Vagina (tissue), 2 donors: ENCODE measurements at places on chromosomes 1 and 21. TPM values are rescaled to one million over a fixed set of nuclear protein-coding genes. Genes with fewer than 3 reads are reported as not detected.

DNA sequence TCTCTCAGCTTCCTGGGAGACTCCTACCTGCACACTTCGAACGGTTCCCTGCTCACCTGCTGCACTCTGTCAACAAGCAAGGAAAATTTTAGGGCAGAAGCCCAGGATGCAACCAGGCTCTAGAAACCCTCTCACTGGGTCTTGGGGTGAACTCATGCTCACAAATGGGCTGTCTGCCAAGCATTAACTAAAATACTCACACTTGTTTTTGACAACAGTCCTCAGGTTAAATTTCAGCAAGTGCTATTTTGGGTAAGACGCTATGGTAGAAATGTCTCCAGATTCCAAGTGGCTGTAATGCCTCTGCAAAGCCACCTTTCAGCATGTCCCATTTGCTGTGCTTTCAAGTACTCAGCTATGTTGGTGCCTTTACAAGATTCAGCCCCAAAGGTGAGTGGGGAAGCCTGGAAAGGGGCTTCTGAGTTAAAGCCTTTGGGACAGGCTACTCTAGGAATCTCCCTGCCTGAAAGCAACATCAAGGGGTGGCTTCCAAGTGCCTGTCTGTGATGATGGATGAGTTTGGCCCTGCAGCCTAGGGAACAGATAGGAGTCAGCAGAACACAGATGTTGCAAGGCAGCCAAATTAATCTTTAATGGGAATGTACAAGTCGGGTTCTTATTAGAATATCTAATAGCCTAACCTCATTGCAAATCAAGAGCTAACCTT lies 211.9 kb upstream of the SPAG17 start:
- no peak overlapping the region for H3K27ac ChIP-seq
- no peaks in the 10 kb centered on the region for H3K27me3 ChIP-seq
- DNase-seq = no peak
- no peak overlapping the region for H3K4me3 ChIP-seq
- no peaks in the 10 kb centered on the region for H3K36me3 ChIP-seq

The AKNAD1 gene
- total RNA-seq = 3.9 TPM

DNA sequence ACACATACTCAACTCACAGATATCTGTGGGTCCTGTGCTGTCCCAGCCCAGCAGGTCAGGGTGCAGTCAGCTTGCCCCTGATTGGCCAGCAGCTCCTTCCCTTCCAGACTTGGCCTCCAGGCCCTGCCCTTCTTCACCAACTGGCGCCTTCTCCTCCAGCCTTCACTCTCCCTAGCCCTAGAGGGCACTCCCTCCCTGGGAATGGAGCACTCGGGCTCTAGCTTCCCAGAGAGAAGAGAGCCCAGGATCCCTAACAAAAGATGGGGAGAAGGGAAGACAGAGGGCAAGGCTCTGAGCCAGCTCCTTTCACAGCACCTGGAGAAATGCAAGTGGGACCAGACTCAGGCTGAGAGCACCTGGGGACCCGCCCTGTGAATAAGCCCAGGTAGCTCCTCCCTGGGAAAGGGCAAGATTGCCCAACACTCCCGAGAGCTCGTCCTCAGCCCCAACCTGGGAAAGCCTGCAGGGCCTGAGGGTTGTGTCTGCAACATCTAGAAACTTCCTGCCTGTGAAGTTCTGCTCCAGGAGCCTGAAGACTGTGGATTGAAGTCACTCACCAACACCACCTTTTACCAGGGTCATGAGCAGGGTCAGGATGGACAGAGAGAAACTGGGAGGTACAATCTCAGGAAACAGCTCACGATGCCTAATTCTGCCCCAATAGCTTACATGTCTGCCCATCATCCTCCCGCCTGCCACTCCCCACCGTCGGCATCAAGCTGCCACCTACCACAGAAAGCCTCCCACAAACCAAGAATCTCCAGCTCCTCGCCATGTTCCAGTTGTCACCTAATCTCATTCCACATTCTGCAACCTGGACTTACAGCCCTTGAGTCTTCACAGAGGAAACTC lies at the start of gene PGLYRP4:
TSS of gene PGLYRP4 (minus strand) at position 331 of the 852 bp plus-strand sequence. CDS start 909 bp downstream, outside the sequence.
- H3K27me3 ChIP-seq = no peaks in the 10 kb centered on the region
- no peak within 1 kb of the TSS for H3K27ac ChIP-seq
- DNase-seq = peak; percentile 79
- H3K4me1 ChIP-seq = no peaks in the 10 kb centered on the region
- no peak within 1 kb of the TSS for H3K4me3 ChIP-seq
- H3K36me3 ChIP-seq = no peaks in the 10 kb centered on the region

DNA sequence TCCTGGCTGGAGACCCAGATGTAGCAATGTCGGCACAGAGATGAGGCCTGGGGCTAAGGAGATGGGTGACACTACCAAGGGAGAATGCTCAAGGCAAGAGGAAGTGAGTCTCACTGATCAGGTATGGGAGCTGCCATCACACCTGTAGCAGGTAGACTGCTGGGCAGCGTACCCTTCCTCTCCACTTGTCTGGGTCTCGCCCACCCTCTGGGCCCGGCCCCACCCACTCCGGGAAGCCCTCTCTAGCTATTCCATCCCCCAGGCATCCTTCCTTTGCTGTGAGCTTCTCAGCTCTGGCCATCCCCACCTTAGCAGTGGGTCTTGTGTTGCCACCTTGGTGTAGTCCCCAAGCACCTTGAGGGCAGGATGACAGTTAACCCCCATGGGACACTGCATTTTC lies 87.7 kb upstream of the EDN2 start:
- DNase-seq = no peak
- no peaks in the 10 kb centered on the region for H3K4me1 ChIP-seq
- no peaks in the 10 kb centered on the region for H3K36me3 ChIP-seq
- no peak overlapping the region for H3K27ac ChIP-seq
- no peaks in the 10 kb centered on the region for H3K27me3 ChIP-seq
- H3K4me3 ChIP-seq = no peak overlapping the region

The LCE2B gene
- not detected for total RNA-seq

GRCh38 chr1:220370041-220370700 lies 97.9 kb upstream of the RAB3GAP2 start:
- H3K36me3 ChIP-seq = no peaks in the 10 kb centered on the region
- peak; percentile 78 for DNase-seq
- H3K4me1 ChIP-seq = peaks cover 26% of the 10 kb centered on the region
- H3K27me3 ChIP-seq = no peaks in the 10 kb centered on the region

GRCh38 chr1:51072043-51072439 lies 30.0 kb upstream of the C1orf185 start:
- no peaks in the 10 kb centered on the region for H3K27me3 ChIP-seq
- no peaks in the 10 kb centered on the region for H3K36me3 ChIP-seq

- H3K4me3 ChIP-seq = no peak overlapping the region
- DNase-seq = no peak
- no peak overlapping the region for H3K27ac ChIP-seq
- H3K27me3 ChIP-seq = no peaks in the 10 kb centered on the region
- H3K4me1 ChIP-seq = no peaks in the 10 kb centered on the region
Measured at GRCh38 chr1:152313970-152314369, 11.1 kb downstream of the FLG start.

The TSPAN1 gene
- 3.9 TPM for total RNA-seq

DNA sequence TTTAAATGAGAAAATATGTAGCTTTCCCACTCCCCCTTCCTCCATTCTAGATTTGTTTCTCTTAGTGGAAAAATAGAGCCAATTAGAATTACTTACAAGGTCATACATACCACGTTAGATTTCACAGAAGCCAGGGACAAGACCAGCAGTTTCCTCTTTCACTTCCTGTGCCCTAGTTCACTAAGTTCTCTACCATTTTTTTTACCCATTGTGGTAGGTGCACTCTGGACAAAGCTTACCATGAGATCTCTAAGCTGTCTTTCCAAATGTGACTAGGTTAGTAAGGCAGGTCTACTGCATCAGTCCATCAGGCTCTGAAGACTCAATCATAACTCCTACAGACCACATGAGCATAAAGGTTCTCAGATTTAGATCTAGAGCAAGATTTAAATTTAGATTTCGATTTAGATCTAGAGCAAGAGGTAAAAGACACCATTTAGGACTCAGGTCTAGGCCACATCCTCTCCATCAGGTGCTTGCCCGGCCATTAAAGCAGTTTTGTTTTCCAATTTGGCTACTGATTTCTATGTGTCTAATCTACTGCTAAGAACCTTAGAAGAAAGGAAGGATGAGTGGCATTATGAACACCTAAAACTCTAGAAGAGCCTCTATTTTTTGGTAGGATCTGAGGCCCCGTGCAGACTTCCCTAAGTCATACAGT lies 235.3 kb downstream of the FAF1 start:
- H3K4me3 ChIP-seq = no peak overlapping the region
- no peaks in the 10 kb centered on the region for H3K4me1 ChIP-seq
- H3K36me3 ChIP-seq = no peaks in the 10 kb centered on the region
- H3K27ac ChIP-seq = no peak overlapping the region
- H3K27me3 ChIP-seq = no peaks in the 10 kb centered on the region

DNA sequence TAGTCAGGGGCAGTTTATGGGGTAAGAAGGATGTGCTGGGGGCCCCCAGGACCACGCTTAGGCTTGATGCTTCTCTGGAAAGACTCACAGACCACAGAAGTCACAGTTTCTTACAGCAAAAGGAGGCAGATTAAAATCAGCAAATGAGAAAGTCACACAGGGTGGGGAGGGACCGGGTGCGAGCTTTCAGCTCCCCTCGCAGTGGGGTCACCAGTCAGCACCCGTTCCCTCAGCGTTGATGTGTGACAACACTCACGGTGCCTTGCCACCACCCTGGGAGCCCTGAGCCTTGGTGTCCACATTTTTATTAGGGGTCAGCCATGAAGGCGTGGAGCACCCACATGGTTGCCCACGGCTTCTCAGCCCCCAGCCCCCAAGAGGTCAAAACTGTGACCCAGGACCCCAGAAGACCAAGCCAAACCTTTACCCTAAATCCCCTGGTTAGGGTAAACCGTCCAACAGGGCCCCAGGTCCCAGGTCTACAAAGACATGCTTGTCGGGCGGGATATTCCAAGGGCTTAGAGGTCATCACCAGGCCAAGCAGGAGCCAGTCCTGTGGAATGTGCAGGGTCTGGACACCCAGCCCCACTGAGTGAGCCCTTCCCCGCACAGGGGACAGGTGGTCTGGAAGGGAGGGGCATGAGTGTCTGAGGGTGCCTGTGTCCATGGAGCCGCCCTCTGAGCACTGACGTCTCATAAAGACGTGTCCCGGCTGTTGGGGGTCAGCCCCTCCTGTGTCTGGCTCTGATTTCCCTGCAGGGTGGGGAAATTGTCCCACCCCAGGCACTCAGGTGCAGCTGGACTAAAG lies 64.5 kb upstream of the ABCG1 start:
- H3K4me1 ChIP-seq = no peaks in the 10 kb centered on the region
- H3K27ac ChIP-seq = no peak overlapping the region
- H3K4me3 ChIP-seq = no peak overlapping the region
- no peaks in the 10 kb centered on the region for H3K36me3 ChIP-seq
- H3K27me3 ChIP-seq = no peaks in the 10 kb centered on the region

DNA sequence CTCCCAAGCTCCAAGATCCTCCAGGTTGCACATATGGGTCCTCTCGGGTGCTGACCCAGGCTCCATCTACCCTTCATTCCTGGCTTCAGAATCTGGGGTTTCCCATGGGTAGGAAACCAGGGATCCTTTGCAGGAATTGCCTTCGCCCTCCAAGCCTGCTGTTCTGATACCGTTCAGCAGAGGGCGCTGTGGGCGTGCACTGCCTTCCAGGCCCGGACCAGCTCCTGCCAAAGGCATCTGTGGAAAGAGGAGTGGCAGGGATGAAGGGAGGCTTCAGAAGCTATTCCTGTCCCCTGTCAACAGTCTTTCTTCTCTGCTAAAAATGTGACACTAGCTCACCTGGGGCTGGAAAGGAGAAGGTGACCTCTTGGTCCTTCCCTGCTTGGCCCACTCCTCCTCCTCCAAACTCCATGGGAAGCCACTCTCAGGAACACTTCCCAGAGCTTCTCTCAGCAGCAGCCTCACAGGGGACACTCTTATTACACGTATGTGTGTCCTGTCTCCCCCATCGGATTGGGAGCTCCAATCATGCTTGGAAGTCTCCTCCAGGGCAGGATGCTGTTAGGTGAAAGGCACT lies 71.2 kb downstream of the VWA5B1 start:
- peaks cover 29% of the 10 kb centered on the region for H3K4me1 ChIP-seq
- DNase-seq = no peak
- no peak overlapping the region for H3K27ac ChIP-seq
- H3K27me3 ChIP-seq = no peaks in the 10 kb centered on the region
- no peak overlapping the region for H3K4me3 ChIP-seq
- no peaks in the 10 kb centered on the region for H3K36me3 ChIP-seq

- H3K27me3 ChIP-seq = no peaks in the 10 kb centered on the region
- no peak overlapping the region for H3K4me3 ChIP-seq
- peaks cover under 1% of the 10 kb centered on the region for H3K4me1 ChIP-seq
- no peak for DNase-seq
- H3K36me3 ChIP-seq = no peaks in the 10 kb centered on the region
Measured at GRCh38 chr1:231549733-231550447, 21.4 kb downstream of the TSNAX start.

The DNM3 gene
- 15.5 TPM for total RNA-seq

GRCh38 chr1:35838693-35839245 lies 31.0 kb downstream of the AGO4 start:
- peaks cover 62% of the 10 kb centered on the region for H3K36me3 ChIP-seq
- H3K4me3 ChIP-seq = no peak overlapping the region
- H3K4me1 ChIP-seq = no peaks in the 10 kb centered on the region
- no peak overlapping the region for H3K27ac ChIP-seq
- DNase-seq = no peak
- H3K27me3 ChIP-seq = no peaks in the 10 kb centered on the region

The CA14 gene
- not detected for total RNA-seq

DNA sequence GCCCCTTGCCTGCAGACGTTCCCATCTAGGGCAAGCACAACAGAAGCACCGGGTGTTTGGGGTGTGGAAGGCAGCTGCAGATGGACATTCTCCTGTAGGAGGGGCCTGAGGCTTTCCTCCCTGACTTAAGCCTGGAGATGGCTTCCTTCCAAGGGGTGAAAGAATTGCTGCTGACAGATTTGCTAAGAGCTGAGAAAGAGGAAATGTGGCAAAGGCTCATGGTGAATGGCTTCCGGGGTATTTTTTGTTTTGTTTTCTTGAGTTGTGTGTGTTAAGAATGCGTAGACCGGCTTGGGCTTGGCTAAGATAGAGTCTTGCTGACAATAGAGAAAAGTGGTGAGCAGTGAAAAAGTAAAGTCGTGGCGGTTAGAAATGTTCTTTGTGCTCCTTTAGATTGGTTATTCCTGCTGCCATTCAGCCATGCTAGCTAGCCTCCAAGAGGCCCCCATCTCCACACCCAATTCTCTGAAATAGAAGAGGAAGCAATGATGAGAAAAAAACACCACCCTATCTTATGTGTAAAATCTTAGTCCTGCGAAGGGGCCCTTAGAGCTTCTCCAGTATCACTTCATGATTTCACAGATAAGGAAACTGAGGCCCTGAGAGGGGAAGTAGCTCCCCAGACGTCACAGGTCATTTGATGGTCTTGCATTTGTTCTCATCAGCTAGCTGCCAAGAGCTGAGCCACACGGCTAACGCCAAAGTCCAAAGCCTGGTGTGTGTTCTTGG lies 36.9 kb downstream of the EIF2D start:
- H3K4me3 ChIP-seq = no peak overlapping the region
- no peaks in the 10 kb centered on the region for H3K36me3 ChIP-seq
- no peaks in the 10 kb centered on the region for H3K27me3 ChIP-seq
- DNase-seq = no peak
- H3K27ac ChIP-seq = peak overlapping the region; percentile 50

The UBASH3A gene
- total RNA-seq = 6.4 TPM

- H3K4me3 ChIP-seq = no peak overlapping the region
- no peaks in the 10 kb centered on the region for H3K4me1 ChIP-seq
- H3K27me3 ChIP-seq = no peaks in the 10 kb centered on the region
- no peak for DNase-seq
- no peak overlapping the region for H3K27ac ChIP-seq
Measured at GRCh38 chr1:38326856-38327255, 280.3 kb upstream of the POU3F1 start.

- H3K4me3 ChIP-seq = no peak overlapping the region
- H3K27ac ChIP-seq = no peak overlapping the region
- no peaks in the 10 kb centered on the region for H3K27me3 ChIP-seq
- no peak for DNase-seq
Measured at GRCh38 chr1:212549503-212550017, 59.0 kb upstream of the ATF3 start.

The PPFIA4 gene
- total RNA-seq = 11.5 TPM
